Fibroblast of the aortic adventitia (primary cell): ENCODE measurements at places on chromosomes 12 and 14.

DNA sequence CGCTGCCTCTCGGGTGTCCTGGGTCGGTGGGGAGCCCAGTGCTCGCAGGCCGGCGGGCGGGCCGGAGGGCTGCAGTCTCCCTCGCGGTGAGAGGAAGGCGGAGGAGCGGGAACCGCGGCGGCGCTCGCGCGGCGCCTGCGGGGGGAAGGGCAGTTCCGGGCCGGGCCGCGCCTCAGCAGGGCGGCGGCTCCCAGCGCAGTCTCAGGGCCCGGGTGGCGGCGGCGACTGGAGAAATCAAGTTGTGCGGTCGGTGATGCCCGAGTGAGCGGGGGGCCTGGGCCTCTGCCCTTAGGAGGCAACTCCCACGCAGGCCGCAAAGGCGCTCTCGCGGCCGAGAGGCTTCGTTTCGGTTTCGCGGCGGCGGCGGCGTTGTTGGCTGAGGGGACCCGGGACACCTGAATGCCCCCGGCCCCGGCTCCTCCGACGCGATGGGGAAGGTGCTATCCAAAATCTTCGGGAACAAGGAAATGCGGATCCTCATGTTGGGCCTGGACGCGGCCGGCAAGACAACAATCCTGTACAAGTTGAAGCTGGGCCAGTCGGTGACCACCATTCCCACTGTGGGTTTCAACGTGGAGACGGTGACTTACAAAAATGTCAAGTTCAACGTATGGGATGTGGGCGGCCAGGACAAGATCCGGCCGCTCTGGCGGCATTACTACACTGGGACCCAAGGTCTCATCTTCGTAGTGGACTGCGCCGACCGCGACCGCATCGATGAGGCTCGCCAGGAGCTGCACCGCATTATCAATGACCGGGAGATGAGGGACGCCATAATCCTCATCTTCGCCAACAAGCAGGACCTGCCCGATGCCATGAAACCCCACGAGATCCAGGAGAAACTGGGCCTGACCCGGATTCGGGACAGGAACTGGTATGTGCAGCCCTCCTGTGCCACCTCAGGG is 679 bp downstream of the ARF6 start:
- no peak for DNase-seq

DNA sequence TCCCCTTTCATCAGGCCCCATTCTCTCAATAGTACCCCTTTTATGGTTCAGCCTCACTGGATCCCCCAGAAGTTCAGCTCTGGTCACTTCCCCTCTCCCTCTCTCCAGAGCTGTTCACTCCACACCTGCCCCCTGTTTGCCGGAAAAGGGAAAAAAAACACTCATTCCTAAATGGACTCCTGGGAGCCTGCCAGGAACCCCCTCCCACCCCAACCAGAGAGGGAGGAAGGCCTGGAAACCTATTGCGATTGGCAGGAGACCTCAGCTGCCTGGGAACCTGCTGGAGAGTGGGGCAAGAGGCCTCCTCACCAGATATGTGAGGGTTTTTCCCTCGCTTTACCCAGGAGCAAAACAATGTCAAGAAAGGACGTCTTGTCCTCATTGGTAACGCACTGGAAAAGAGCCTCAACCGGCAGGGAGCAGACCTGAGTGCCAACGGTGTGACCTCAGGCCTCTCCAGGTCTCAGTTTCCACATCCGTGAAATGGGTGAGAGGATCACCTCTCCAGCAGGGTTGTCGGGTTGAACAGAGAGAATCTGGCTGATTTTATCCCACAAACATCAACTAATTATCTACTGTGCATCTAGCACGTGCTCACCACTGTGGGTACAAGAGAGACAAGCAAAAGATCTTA is 4.6 kb downstream of the DTX1 start:
- no peak for DNase-seq

DNA sequence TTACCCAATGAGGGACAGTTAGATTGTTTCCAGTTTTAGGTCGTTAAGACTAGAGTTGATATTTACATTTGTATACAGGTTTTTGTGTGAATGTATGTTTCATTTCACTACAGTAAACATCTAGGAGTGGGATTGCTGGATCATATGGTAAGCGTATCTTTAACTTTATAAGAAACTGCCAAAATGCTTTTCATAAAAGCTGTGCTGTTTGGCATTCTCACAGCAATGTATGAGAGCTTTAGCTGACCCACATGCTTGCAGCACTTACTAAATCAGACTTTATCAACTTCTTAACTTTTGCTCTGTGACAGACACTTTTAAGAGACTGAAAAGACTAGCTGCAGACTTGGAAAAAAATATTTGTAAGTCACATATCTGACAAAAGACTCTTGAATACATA is 262.5 kb upstream of the PELI2 start:
- no peak for DNase-seq

DNA sequence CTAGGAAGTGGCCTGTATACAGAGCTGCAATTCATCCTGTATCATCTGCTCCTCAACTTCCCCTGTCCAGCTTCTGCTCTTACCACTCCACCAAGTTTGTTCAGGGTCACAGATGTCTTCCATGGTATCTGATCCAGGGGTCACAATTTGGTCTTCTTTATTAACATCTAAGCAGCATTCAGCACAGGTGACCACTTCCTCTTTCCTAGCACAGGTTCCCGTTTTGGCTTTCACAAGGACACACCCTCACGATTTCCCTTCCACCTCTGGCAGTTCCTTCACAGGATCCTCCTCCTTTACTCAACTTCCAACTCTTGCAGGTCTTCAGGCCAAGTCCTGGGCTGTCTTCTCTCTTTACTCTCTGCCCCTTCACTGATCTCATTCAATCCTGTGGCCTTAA is 93.6 kb downstream of the TTC7B start:
- DNase-seq, result no peak

- DNase-seq, result no peak
These were observed 78.1 kb upstream of the USP44 start for GRCh38 chr12:95629392-95629791.
